G401 (cell line): ENCODE measurements at places on chromosomes 5 and 9.

DNA sequence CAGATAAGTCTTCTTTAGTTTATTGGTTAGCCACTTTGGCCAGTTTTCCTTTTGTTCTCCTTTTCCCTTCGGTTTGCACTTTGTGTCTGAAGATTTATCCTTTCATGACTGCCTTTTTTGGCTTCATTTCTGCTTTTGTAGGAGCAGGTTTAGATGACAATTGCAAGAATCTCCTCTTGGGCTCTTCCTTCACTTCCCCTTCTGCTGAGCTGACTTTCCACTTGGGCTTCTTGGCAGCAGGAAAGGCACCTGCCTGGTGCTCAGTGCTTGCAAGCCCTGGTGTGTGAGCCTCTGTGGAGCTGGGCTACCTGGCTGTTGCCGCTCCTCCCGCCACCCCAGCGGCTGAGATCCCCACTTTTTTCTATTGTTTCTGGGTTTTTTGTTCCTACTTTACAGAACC, 7.3 kb downstream of the CCDC112 start:
- DNase-seq, result no peak

DNA sequence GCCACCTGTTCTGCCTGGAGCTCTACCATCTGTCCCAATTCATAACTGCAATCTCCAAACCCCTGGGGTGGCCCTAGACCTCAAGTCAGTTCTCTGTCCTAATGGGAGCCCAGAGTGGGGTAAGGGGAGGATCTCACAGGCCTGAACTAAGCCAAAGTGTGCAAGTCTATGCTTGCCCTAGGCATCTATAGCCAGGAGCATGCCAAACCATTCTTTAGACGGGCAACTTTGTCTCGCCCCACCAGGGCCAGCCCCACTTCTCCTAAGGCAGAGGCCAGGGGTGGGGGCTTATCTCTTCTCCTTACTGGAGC, 3.3 kb downstream of the ACSL6 start:
- DNase-seq, result no peak

- DNase-seq, result no peak
Observed at GRCh38 chr5:10684303-10685086, 76.5 kb downstream of the DAP start.

- DNase-seq, result no peak
Observed at GRCh38 chr5:113178073-113178779, 201.6 kb downstream of the DCP2 start.

DNA sequence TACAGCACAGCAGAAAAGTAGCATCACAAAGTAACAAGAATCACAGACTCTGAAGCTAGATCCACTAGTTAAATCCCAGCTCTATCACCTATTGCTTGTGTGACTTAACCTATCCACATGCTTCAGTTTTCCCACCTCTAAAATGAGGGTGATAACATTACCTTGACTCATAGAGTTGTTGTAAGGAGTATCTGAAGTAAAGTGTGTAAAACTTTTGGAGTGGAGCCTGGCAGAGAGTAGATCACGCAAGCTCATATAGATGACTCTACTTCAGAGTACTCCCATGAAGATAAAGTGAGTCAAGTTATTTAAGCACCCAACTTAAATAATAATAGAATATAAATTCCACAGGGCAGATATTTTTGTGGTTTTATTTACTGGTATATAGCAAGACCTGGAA, 94.5 kb upstream of the FER start:
- no peak for DNase-seq

DNA sequence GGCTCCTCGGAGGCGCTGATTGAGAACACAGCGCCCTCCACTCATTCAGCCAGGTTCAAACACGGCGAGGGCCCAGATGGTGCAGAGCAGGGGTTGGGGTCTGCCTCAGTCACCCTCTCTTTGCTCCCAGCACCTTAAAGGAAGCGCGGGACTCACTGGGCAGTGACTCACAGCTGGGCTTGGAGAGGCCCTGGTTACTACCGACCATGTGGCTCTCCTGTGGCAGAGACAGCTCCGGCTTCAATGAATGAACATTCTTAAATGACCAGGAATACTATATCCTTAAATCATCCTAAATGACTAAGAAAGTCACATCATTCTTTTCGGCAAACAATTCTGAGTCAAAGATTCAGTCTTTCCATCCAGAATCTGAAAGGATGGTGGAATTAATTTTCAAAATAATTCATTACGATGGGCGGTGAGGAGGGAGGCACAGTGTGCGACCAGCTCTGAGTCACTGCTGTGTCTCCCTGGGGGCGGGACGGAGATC, 1.6 kb upstream of the INPP5E start:
- no peak for DNase-seq

- DNase-seq, result no peak
Observed at GRCh38 chr5:52607227-52607824, 180.4 kb upstream of the ITGA1 start.

DNA sequence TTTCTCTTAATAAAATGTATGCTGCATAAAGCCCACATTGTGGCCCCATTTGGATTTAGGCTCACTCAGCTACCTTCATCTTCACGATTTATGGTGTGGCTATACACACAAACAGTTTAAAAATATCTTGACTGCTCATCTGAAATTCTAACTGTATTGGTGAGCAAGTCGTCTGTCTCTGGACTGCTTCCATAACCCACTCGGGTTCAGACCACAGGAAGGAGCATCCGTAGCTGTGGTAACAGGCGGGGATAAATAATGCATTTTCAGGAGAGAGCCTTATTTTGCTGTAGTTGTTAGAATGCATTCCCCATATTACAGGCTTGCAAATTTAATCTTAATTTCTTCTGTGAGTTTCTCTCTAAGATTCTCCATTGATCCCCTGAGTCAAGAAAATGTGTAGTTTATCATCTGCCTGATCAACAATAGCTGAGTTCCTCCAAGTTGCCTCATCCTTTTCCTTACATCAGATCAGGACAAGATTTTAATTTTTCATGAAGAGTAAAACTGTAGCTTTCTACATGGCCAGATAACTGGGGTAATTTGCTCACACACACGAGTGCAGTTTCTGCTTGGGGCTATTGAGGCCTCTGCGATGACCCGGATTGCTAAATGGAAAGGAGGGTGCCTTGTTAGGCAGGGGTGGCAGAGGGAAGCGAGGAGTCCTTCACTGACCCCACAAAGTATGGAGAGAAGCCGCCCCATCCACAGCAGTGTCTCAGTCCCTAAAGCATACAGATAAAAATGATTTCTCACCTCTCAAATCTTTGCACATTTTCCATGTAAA, 133.9 kb downstream of the FSTL4 start:
- no peak for DNase-seq

GRCh38 chr9:36050476-36050875, 13.8 kb downstream of the RECK start:
- DNase-seq, result no peak
